ENCODE measurements at places on chromosomes 6 and 20. TPM values are rescaled to one million over a fixed set of nuclear protein-coding genes. Genes with fewer than 3 reads are reported as not detected.

Gene RIN2
- 52.3 TPM for total RNA-seq

Gene COL12A1
- 309 TPM for total RNA-seq

Gene RAET1L
- not detected for total RNA-seq

Gene HLA-DOA
- 11.5 TPM for total RNA-seq

Gene FAM162B
- 4.2 TPM for total RNA-seq

Gene SLC32A1
- total RNA-seq, result not detected

Gene HLA-DOB
- not detected for total RNA-seq

Gene NEURL2
- 12.9 TPM for total RNA-seq

Gene HLA-E
- 294 TPM for total RNA-seq

Gene EYS
- total RNA-seq, result under 0.01 TPM

DNA sequence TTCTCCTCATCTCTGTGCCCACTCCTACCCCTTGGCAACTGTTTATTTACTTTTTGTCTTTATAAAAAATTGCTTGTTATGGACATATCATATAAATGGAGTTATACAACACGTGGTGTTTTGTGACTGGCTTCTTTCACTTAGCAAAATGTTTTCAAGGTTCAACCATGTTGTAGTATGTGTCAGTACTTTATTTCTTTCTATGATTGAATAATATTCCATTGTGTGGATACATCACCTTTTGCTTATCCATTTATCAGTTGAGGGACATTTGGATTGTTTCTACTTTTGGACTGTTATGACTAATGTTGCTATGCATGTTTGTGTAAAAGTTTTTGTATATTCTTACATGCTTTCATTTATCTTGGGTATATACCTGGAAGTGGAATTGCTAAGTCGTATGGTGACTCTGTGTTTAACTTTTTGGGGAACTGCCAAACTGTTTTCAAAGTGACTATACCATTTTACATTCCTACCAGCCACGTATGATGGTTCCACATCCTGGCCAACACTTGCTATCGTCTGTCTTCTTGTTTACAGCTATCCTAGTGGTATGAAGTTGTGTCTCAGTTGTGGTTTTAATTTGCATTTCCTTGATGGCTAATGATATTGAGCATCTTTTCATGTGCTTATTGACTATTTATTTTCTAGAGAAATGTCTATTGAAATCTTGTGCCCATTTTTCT is 84.4 kb downstream of the SLX4IP start:
- no peak for DNase-seq

DNA sequence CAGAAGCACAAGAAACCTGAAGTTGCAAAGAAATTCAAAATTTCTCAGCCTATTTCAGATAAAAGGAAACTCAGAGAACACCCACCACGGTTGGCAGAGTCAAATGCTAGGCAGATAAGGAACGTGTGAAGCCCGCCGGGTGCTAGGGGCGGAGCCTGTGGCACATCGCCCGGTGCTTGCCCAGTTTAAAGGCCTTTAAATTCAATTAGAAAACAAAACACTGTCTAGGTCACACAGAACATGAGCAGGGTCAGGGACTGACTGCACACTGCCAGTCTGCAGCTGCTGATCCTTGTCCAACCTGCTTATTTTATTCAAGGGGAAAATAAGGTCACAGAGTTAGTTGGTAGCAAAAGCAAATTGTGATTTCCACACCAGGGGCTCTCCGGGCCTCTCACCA is 75.8 kb downstream of the PSMG4 start:
- no peak for DNase-seq

DNA sequence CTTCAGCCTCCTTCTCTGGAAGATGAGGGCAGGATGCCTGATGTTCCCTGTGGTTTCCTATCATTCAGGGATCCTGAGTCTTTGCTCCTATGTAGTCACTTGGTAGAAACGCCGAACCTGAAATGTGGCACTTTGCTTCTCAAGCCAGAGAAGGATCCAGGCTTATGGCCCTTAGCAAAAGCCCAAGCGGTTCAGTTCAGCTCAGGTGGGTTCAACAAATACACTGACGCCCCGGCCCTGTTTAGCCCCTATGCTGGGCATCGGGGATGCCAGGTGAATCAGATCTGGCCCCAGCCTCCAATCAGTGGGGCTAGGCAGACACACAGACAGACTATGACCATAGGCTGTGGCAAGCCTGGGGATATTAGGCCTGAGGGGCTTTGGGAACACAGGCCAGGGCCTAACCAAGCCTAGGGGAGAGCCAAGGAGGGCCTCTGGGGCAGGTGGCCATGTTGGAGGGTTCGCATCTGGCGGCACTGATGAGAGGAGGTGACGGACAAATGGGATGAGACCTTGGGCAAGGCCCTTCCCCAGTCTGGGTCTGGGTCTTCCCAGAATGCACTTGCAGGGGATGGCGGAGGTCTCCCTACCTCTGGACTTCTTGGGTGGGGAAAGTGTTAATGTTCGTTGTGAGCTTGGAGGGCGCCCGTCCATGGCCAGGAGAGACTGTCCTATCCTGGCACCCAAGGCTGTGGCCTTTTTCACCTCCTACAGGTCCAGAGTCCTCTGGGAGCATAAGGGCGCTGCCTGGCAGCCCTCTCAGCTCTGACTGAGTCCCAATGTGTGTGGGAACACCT is 17.6 kb upstream of the SRC start:
- no peak for DNase-seq

DNA sequence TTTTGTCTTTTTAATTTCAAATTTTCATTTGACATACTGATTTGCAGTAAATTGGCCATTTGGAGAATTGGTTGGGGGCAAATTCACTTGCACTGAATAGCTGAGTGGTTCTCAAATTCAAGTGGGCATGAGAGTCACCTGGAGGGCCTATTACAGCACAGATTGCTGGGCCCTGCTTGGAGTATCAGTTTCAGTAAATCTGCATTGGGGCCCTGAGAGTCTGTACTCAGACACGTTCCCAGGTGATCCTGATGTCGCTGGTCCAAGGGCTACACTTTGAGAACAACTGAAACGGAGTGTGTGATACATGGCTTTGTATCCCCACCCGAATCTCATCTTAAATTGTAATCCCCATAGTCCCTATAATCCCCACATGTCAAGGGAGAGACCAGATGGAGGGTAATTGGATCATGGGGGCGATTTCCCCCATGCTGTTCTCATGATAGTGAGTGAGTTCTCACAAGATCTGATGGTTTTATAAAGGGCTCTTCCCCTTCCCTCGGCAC is 115.9 kb downstream of the KLHL32 start:
- DNase-seq, result no peak

DNA sequence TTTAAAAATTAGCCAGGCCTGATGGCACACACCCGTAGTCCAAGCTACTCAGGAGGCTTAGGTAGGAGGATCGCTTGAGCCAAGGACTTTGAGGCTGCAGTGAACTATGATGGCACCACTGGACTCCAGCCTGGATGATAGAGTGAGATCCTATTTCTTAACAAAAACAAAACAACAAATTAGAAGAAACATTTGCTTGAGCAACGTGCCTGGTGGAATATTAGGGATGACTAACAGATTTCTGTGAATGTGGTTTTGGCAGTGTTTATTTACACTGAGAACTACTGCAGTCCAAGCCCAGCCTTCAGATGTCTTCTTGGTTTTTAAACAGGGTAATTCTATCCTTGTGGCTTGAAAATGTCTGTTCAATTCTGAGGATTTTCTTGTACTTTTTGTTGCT is 9.2 kb downstream of the PPP1R3G start:
- no peak for DNase-seq

DNA sequence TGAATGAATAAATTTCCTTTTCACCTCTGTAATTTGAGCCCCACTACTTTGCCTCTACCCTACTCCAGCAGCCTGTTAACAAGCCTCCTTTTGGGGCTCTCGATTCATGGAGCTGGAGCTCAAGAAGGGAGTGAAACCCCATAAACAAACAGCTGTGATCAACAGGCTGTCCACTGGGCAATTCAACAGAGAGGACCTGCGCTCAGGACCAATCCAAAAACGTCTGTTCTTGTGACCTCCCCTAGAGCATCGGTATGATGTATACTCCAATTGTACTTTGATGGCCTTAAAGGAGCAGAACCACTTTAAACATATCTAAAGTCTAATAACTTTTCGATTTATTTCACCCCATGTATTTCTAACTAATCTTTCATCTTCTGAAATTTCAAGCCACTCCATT is 37.4 kb downstream of the HIVEP2 start:
- no peak for DNase-seq

DNA sequence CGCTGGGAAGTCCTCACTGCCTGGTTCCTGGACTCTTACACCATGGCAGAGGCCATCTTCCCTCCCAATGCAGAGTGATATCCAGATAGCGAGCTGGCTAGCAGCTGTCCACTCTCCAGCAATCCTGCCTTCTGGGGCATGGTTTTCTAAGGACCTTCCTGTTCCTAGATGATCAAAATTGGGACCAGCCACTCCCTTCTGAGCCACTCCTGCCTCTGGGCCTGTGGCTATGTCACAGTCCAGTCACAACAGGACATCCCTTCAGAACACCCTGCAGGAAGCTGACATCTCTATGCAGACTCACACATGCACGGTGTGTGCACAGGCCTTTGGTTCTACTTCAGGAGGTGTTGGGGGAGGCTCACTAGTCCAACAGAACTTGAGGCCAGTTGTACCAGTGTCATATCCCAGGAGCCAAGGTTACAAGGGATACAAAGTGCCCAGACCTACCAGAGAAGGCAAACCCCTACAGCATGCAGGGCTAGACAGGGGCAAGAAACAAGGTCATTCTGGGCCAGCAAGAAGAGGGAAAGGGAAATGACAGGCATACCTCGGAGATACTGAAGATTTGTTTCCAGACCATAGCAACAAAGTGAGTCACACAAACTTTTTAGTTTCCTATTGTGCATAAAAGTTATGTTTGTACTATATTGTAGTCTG is 2.7 kb upstream of the MCCD1 start:
- peak; percentile 64 for DNase-seq

GRCh38 chr6:34829137-34829536 is 37.3 kb downstream of the BLTP3A start:
- DNase-seq, result peak; percentile 5

GRCh38 chr20:36821964-36822437 is 48.4 kb upstream of the DSN1 start:
- no peak for DNase-seq

DNA sequence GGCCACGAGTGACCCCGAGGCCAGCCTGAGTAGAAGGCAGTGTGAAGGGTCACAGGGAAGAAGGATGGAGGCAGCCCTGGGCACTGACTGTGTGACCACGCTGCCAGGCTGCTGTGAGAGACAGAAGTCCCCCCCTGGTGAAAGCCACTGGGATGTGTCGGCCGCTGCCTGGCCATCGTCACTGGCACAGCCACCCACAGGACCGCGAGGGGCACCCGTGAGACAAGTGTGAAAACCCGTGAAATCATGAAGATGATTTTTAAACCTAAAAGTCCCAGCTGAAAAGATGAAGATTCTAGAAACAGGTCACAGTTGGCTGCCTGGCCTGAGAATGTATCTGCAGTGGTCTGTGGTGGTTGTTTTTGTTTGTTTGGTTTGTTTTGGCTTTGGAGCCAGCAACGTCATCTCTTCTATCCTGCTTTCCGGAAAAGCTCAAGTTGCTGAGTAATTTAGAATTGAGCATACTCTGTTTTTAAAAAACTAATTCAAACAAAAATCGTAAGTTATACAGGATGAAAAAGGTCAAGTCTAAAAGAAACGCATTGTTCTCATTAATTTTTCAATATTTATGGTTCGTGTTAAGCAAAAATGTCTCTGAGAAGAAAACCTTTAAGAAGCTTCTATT is 94.7 kb downstream of the HUS1B start:
- no peak for DNase-seq

- no peak for DNase-seq
Observed at GRCh38 chr20:10520528-10520927, 85.4 kb downstream of the SLX4IP start.

GRCh38 chr20:33654680-33655161 is 7.4 kb upstream of the C20orf144 start:
- no peak for DNase-seq

- DNase-seq, result no peak
Observed at GRCh38 chr6:134870677-134871498, 79.0 kb downstream of the ALDH8A1 start.

GRCh38 chr20:45294003-45294368 is 12.7 kb upstream of the RBPJL start:
- no peak for DNase-seq

GRCh38 chr6:146916435-146917025 is 287.7 kb upstream of the STXBP5 start:
- DNase-seq, result no peak

DNA sequence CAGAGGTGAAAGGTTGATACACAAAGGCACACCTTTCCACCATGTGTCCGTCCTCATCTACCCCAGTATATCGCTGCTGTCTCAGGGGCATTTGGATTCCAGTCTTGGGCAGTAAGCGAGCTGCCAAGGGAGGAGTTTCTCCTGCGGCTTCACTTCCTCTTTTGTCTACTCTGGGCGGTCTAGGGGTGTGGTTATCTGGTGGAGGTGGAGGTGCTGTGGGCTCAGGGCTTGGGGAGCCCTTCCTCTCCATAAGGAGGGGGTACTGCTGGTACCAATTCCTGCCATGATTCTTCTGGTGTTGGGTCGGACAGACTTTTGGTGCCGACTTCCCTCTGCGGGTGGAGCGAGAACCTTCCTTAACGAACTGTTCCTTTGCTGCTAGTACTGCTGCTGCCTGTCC is 31.9 kb upstream of the FABP7 start:
- DNase-seq, result no peak

DNA sequence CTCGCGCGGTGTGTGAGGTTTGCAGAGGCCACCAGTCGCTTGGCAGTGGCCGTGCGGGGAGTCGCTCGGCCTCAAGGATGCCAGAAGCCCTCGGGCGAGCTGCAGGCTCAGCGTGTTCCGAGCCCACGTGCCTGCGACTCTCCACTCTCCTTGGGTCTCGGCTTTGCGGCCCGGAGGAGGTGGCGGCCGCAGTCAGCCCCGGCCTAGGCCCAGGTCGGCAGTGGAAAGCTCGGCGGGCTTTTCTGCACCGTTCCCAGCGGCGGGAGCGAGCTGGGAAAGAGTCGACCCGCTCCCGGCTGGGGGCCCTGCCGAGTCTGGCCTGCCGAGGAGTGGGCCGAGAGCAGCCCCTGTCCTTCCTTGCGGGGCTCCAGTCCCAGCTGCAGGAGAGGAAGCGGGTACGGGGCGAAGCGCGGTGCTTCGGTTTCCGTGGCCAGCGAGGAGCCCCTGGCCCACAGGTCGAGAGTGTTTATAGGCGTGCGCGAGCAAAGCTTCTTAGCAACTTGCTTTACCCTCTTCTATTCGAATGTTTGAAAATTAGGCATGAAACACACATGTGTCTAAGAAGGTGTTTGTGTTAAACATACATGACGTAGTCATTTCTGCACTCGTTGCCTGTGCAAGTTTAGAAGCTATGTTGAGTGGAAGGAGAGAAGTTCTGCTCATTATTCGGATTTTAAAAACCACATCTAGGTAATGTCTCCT is 5.6 kb downstream of the FOXC1 start:
- no peak for DNase-seq

GRCh38 chr6:31702405-31702818 is 712 bp downstream of the ABHD16A start:
- no peak for DNase-seq

DNA sequence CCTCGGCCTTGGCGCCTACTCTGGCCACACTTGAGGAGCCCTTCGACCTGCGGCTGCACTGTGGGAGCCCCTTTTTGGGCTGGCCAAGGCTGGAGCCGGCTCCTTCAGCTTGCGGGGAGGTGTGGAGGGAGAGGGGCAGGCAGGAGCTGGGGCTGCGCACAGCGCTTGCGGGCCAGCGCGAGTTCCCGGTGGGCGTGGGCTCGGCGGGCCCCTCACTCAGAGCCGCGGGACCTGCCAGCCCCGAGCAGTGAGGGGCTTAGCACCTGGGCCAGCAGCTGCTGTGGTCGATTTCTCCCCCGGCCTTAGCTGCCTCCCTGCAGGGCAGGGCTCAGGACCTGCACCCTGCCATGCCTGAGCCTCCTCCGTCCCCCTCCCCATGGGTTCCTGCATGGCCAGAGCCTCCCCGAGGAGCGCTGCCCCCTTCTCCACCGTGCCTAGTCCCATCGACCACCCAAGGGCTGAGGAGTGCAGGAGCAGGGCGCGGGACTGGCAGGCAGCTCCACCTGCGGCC is 136.8 kb downstream of the EPHA7 start:
- no peak for DNase-seq

All from esophagus muscularis mucosa (tissue), 4 donors.